ENCODE measurements at places on chromosomes 3 and 15.

DNA sequence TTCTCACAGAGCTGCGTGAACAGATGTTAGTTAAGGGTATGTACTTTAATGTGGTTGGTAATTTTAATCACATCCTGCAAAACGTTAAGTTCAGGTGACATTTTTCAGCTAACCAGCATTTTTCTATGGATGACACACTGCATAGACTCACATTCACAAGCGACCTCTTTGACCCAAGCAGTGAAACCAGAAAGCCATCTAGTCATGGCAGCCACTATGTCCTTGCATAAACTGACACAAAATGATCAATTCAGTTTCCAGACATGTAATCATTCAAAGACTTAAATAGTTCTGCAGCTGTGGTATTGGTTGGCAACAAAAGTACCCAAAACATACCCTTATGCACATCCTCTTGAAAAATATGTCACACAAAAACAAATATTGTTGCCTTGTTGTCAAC, 7.4 kb upstream of the CAPN7 start:
- DNase-seq, result no peak

- DNase-seq, result no peak
These were observed 21.7 kb downstream of the THSD4 start for GRCh38 chr15:71136793-71137518.

- no peak for DNase-seq
These were observed 140.2 kb upstream of the LYSMD4 start for GRCh38 chr15:99873451-99873850.

- DNase-seq, result no peak
These were observed 18.4 kb downstream of the GCSAM start for GRCh38 chr3:112114576-112115160.

- DNase-seq, result no peak
These were observed 66.5 kb upstream of the ARRDC4 start for GRCh38 chr15:97893967-97894366.

GRCh38 chr3:55002416-55002930, 74.6 kb upstream of the LRTM1 start:
- no peak for DNase-seq

DNA sequence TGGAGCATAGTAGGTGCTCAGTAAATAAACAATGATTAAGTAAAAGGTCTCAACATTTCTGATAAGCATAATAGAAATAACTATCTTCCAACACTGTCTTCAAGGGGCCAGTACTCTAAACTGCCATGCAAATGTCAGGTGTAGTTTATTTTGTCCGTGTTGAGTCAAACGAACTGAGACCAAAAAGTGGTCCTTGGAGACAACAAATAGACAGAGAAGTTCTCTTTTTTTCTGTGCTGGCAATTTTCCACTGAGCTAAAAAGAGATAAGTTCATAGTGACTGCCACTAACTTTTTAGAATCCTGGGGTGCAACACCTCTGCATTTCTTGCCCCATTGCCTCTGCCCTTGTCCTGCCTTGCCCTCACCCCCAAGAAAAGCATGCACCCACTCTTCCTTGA, 14.7 kb upstream of the MBNL1 start:
- no peak for DNase-seq
